ENCODE measurements at places on chromosomes 2 and 18. TPM values are rescaled to one million over a fixed set of nuclear protein-coding genes. Genes with fewer than 3 reads are reported as not detected.

GRCh38 chr2:232697807-232698110, 628 bp downstream of the GIGYF2 start:
- no peak for DNase-seq

GRCh38 chr18:9209279-9209678, 72.7 kb downstream of the ANKRD12 start:
- no peak for DNase-seq

GRCh38 chr2:190765386-190766173, 115.0 kb upstream of the GLS start:
- DNase-seq, result no peak

DNA sequence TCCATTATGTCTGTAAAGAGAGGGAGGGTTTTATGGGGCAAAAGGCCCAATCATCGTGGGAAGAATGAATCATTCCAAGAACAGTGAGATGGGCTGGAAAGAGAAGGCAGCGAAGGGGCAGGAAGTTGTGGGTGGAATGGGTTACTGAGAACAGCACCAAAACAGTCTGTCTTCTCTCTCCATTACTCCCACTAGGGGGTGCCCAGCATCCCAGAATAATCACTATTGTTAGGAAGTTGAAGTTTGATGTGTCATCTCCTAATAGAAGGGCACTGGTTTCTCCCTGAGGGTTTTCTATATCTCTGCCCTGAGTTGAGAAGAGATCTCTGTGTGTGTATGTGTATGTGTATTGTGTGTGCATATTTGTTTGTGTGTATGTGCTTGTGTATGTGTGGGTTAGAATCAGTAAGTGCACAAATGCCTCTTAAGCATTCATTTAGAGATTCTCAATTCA, 76.6 kb upstream of the MAP4K3 start:
- DNase-seq, result no peak

Gene SCYGR4
- not detected for polyA plus RNA-seq
